HT-29 (cell line): ENCODE measurements at places on chromosomes 12 and 14.

GRCh38 chr12:122517877-122518276 is 8.9 kb downstream of the RSRC2 start:
- no peak for DNase-seq

GRCh38 chr12:79524507-79525148 is 166.1 kb downstream of the PAWR start:
- DNase-seq = no peak

DNA sequence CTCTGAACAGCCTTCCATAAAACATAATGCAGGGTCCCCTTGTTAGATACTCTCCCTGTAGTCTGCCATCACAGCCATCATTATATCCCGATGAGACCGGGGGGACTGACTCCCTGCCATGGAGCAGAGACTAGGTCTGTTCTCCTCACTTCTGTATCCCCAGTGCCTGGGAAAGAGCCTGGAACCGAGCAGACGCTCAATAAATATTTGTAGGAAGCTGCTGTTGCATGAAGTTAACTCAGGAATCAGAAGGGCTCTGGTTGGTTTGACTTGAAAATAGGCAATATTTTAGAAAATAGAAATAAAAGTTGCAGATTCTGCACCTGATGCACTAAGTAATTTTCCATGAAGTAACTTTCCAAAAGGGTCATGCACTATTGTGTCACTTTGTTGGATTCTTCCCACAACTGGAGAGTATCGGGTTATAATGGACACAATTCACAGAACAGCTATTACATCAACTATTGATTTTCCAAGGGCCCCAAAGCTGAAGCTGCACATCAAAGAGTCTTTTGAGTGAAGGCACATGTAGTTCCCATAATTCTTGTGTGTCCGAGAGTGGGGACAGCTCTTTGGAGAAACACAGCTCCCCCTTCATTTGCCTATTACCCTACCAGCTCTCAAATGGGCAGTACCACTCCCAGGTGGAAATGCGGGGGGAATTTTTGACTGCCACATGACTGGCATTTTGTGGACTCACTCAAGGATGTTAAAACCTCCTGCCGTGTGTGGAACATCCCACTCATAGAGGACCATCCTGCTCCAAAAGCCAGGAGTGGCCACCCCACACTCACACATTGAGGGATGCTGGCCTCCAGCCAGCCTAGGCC is 18.8 kb downstream of the CLMN start:
- no peak for DNase-seq

GRCh38 chr12:124438437-124439056 is 128.9 kb downstream of the NCOR2 start:
- no peak for DNase-seq

DNA sequence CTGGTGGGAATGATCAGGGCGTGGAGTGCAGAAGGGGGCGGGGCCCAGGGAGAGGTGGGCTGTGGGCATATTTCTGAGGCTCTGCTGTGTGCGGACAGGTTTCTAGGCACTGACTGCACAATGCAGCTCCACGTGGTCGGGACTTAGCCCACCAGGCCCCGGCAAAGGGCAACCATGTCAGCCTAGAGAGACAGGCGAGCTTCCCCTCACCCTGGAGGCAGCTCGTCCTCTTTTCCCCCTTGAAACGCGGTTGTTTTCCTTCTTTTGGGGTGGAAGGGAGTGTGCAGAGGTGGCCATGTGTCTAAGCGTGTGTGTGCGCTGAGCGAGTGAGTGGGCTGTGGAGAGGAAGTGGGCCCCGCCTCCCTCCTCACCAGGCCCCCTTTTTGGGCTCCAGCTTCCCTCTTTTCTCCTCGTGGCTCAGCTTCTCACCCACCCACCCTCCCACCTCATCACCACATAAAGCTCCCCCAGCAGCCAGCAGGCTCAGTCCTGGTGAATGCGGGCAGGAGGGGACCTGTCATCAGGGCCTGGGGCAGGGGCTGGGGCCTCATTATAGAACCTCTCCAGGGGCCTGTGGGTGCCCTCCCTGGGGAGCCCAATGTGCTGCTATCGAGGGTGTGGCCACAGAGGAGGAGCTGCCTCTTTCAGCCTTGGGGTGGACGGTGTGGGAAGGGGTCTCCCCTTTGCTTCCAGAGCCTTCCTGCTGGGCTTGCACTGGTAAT is 22.0 kb downstream of the LRTM2 start:
- DNase-seq = no peak

DNA sequence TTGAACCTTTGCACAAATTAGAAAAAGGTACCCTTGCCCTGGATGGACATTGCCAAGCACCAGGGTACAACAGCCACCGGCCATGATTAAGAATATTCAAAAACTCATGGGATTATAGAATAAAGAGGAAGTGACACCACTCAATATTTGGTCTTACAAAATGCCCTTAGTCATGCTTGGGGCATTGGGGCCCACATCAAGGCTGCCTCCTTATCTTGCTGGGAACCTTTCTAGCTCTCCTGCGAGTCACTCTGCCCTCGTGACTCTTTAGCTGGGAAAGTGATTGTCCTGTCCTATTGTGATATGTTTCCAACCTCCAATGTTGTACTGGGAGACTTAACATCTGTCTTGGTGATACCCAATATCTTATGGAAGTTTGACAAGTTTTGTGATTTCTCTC is 57.8 kb downstream of the GTF2A1 start:
- no peak for DNase-seq

GRCh38 chr14:101090976-101091375 is 187.5 kb upstream of the RTL1 start:
- no peak for DNase-seq

DNA sequence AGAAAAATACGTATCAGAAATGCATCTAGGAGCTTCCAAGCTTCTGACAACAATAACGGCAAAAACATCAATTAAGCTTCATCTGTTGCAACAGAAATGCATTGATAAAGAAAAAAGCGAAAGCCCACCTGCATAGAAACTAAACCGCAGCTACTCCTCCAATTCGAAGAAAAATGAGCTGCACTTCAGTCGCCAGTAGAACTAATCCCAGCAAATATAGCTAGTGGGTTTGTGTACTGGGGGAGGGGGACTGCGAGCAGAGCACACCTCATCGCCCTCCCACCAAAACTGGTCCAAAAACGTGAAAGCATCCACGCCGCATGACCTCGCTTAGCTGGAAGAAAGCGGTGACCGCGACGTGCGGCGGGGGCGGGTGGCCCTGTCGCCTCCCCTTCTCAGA is 1.2 kb downstream of the SLC35F4 start:
- no peak for DNase-seq

GRCh38 chr14:90062822-90063539 is 1.2 kb downstream of the KCNK13 start:
- no peak for DNase-seq

DNA sequence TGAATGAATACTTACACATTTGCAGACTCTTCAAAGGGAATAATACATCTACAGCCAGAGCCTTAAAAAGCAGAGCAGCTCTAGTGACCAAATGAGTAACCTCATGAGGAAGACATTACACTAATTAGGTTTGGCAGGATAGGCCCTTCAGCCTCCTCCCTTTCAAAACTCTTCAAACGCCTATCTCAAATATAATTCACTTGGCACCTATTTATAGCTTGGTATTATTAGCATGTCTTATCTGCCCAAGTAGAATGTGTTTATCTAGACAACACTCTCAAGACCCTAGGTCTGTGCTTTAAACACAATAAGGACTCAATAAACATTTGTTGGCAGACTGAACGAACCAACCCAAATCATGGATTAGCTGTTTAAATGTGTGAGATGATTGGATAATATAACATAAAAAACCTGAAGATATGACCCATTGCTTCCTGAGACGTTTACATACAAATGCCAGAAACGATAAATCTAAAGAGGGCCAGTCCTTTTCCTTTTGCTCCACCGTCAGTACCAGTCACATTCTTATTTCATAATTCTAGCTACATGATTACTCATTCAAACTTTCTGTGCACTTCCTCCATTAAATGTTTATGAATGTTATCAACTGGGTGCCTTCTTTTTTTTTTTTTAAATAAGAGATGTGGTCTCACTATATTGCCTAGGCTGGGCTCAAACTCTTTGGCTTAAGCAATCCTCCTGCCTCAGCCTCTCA is 123.3 kb downstream of the CEP83 start:
- DNase-seq = no peak

GRCh38 chr14:71618047-71618446 is 314.2 kb upstream of the RGS6 start:
- no peak for DNase-seq

DNA sequence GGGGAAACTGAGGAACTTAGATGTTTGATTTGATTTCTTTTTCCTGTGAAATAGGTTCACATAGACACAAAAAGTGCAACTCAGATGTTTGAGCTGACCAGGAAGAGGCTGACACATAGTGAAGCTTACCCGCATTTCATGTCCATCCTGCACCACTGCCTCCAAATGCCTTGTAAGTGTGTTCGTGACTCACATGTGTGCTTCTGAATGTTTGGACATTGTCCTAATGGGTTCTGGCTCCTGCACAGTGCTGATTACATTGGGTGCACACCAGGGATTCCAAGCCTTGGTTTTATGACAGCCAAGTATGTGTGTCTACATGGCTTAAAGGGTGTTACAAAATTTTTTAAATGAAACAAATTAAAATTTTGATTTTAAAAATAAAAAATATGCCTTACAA is 137.4 kb downstream of the DAAM1 start:
- DNase-seq = no peak

DNA sequence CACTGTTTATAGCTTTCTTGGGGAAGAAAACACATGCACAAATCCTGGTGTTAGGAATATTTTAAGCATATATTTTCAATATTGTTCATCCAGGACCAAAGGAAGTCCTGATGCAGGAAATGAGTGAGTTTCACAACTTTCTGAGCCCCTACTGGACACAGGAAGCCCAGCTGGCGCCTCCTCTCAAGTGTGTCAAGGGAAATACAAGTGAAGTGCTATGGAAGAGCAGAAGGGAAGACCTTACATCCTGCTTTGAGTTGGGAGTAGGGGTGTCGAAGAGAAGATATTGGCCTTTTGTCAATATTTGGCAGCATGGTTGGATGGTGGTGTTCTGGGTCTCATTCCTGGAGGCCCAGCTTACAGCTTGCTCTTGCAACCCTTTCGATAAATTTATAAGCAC is 66.1 kb upstream of the ZDHHC17 start:
- no peak for DNase-seq

- DNase-seq = no peak
These were observed 72.3 kb downstream of the SRGAP1 start for GRCh38 chr12:63916561-63917476.

GRCh38 chr12:42786400-42787148 is 197.0 kb upstream of the PRICKLE1 start:
- DNase-seq = no peak

GRCh38 chr12:52359621-52360061 is 7.6 kb downstream of the KRT85 start:
- no peak for DNase-seq
